ENCODE measurements at places on chromosomes 3 and 15.

DNA sequence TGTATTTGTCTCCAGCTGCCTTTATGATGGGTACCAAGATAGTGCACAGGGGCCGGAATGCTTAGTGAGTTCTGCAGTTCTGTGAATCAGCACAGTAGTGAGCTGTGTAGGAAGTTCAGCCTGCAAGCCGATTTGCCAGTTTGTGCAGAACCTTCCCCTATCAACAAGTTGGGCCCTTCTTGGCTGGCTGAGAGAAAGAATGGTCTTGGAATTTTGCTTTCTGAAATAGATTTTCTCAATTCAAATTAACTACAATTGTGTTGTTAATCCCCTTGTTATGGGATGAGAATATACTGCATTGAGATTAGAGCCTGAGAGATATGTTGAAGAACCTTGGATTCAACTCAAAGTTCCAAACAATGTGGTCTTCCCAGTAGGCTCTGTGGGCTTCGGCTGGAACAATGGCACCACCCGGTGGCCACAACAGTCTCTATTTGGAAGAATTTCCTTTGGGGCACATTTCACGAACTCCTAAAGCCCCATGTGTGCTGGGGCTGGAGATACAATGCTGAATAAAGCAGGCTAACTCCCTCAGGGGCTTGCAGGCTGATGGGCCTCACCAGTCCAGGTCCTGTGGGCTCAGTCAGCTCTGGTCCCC lies 59.1 kb downstream of the TRIM42 start:
- DNase-seq = no peak

GRCh38 chr15:77162872-77163633 lies 92.1 kb upstream of the TSPAN3 start:
- no peak for DNase-seq

DNA sequence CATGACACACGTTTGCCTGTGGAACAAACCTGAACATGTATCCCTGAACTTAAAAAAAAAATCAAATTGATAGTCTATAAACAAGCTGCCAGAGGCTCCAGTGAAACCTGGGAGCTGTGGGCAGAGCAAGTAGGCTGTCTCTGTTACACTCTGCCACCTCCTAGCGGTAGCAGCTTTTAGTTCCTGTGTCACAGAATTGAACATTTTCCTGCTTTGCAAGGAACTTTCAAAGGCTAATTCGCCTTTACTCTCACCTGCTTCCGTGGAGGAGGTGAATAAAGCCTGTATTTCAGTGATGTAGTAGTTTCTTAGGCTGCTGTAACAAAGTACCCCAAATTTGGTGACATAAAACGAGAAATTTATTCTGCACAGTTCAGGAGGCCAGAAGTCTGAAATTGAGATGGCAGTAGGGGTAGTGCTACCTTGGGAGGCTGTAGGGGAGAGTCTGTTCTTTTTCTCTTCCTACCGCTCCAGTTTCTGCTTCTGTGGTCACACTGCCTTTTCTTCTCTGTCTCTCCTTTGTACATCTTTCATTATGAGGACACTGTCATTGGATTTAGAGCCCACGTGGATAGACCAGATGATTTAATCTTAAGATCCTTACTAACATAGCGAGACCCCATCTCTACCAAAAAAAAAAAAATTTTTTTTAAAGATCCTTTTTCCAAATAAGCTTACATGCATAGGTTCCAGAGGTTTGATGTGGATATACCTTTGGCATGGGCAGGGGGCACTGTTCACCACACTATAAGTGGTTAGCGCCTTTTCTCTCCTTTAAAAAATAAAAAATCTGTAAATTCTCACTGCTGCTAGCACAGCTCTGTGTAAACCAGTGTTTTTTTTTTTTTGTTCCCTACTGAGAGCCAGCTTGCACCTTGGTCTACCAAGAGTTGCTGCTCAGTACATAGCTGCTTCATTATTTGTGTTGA lies 25.3 kb downstream of the FBXO22 start:
- no peak for DNase-seq

- no peak for DNase-seq
Observed at GRCh38 chr3:33008282-33008681, 56.8 kb downstream of the CCR4 start.

DNA sequence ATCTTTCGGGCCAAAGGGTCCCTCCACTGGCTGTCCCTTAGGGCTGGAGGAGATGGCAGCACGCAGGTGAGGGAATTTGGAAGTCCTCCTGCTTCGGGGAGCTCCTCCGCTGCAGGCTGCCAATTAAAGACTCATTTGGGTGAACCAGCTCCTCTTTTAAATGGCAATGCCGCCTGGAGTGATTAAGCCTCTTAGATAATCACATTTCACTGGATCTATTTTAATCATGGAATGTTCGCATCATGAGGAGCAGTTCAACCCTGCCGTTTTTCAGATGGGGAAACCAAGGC lies 117.9 kb downstream of the LIPC start:
- no peak for DNase-seq

DNA sequence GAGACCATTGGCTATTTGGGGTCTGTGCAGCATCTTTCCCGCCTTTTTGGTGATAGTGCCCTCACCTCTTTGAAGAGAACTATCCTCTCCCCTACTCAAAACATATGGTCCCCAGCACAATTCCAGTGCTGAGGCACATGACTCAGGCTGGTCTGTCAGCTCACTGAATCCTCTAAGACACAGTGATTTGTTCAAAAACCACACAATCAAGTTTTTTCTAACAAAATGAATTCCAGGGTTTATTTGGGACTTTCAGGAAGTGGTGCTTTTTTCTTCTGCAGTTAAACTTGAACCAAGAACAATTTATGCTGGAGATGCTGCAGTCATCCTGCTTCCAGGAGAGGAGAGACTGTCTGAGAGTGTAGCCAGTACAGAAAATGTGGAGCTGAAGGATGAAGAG lies 142.5 kb upstream of the LMCD1 start:
- no peak for DNase-seq

DNA sequence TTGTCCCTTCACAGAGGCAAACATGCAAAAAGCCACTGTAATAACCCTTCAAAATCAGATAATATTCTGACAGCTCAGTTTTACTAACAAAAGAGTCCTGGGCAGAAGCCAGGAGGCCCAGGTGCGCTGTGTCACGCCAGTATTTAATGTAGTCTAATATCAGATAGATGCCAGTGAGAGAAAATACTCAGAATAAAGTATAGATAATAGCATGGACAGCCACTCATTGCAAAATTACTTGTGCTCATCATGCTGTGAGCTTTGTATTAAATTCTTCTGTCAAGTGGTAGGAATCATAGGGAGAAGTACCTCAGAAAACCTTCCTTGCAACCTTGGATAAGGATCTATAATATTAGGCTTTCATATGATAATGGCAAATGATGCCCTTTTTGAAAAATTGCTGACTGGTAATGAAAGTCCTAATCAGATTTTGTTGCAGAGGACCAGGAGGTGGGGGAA lies 1154.3 kb downstream of the ROBO1 start:
- no peak for DNase-seq

- no peak for DNase-seq
Observed at GRCh38 chr3:139286825-139287224, 57.0 kb upstream of the MRPS22 start.

DNA sequence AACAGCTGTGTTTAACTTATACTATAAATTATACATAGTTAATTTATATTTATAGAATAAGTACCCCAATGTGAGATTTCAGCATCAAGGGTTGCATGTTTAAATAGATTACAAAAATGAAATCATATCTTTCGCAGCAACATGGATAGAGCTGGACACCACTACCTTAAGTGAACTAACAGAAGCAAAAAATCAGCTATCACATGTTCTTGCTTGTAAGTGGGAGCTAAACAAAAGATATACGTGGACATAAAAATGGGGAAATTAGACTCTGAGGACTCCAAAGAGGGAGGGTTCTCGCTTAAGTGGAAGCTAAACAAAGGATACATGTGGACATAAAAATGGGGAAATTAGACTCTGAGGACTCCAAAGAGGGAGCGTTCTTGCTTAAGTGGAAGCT lies 626.5 kb upstream of the DPPA4 start:
- DNase-seq = no peak
